Spleen (tissue), 13 donors: ENCODE measurements at places on chromosomes 1 and 21.

GRCh38 chr1:173937062-173937461, 19.9 kb upstream of the SERPINC1 start:
- no peak for DNase-seq

- DNase-seq: no peak
Observed at GRCh38 chr1:7235871-7236517, 450.7 kb downstream of the CAMTA1 start.

- DNase-seq: no peak
Observed at GRCh38 chr1:109091839-109092193, 1.3 kb downstream of the TMEM167B start.

GRCh38 chr1:72397786-72398185, 115.4 kb upstream of the NEGR1 start:
- no peak for DNase-seq

- no peak for DNase-seq
Observed at GRCh38 chr1:26046246-26047095, 553 bp upstream of the SLC30A2 start.

- DNase-seq: no peak
Observed at GRCh38 chr1:152901631-152902030, 6.7 kb upstream of the IVL start.
